OCI-M1 (cell line): ENCODE measurements at places on chromosomes 16 and 17.

- no peak for DNase-seq
Observed at GRCh38 chr16:86466696-86467406, 43.5 kb upstream of the FOXF1 start.

GRCh38 chr17:20156196-20157000, 147.2 kb downstream of the SPECC1 start:
- DNase-seq = peak; percentile 58

GRCh38 chr16:65510241-65510640, 388.4 kb upstream of the CDH11 start:
- no peak for DNase-seq

- no peak for DNase-seq
Observed at GRCh38 chr16:12417030-12417814, 386.5 kb downstream of the CPPED1 start.

DNA sequence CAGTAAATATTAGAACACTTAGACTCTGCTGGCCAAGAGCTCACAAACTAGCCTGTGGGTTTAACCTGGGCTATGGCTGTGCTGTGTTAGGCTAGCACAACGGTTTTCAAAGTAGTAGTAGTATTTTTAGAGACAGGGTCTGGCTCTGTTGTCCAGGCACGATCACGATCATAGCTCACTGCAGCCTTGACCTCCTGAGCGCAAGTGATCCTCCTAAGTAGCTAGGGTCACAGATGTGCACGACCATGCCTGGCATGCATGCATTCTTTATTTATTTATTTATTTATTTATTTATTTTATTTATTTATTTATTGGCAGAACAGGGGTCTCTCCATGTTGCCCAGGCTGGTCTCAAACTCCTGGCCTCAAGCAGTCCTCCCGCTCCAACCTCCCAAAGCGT, 10.3 kb downstream of the MRPL27 start:
- DNase-seq = no peak

DNA sequence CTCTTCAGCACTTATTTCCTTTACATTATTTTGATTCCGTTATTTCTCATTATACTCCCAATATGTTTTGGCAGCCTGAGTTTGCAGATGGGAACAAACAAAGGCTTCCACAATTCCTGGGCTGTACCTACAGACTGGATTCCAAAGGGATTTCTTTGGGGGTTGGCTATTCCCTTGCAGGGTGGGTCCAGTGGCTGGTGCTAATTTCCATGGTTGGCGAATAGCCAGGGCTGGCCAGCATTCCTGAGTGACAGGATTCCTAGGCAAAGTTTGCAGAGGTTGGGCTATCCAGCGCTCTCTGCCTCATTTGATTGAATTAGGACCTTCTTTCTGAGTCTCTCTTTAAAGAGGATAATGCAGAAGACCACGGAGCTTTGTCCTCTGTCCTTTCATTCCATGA, 207.4 kb downstream of the MAF start:
- DNase-seq = no peak

- no peak for DNase-seq
Observed at GRCh38 chr16:56617212-56618085, 8.1 kb upstream of the MT1E start.

- no peak for DNase-seq
Observed at GRCh38 chr17:56502120-56502654, 91.3 kb upstream of the NOG start.

DNA sequence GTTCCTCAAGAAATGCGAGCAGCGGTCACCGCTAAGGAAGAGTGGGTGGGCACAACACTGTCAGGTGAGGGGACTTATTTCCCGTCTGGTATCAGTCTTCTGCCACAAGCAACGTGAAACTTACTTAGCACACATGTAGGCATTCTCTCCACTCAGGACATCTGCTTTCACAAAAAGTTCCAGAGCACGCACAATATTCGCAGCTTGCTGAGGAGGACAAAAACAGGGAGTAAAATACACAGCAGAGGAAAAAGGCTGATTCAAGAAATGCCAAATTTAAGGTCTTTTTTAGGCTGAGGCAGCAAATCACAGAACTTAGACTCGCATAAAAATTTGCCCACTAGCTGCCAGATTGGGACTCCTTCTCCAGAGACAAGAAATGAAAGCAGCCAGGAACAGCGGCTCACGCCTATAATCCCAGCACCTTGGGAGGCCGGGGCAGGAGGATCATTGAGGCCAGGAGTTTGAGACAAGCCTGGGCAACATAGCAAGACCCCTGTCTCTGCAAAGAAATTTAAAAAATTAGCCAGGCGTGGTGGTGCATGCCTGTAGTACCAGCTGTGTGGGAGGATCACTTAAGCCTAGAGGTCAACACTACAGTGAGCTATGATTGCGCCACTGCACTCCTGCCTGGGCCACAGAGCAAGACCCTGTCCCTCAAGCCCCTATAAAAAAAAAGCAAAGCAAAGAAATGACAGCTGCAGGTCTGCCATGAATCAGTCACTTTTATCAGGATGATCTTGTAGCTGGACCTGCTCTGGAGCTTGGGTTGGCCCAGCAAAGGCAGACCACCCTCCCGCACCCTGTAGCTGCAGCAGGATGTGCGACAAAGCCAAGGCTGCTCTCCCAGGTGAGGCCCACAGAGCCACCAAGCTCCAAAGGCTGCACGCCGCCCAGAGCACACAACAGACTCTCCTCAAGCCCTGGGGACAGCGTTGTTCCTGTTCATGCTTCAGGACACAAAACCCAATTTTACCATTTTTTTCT, 20.5 kb downstream of the USP36 start:
- DNase-seq = no peak
